Kidney (tissue), 22 donors: ENCODE measurements at places on chromosomes 13 and 19. TPM values are rescaled to one million over a fixed set of nuclear protein-coding genes. Genes with fewer than 3 reads are reported as not detected.
A peak's percentile ranks its signal among the peaks of the same experiment; 100 is the strongest.

C19orf85 gene
- not detected for total RNA-seq

HSH2D gene
- 7.7 TPM for total RNA-seq

GRCh38 chr19:56823417-56823816 is 17.1 kb downstream of the PEG3 start:
- no peak for DNase-seq
- H3K27me3 ChIP-seq = no peaks in the 10 kb centered on the region
- no peaks in the 10 kb centered on the region for H3K4me1 ChIP-seq
- H3K27ac ChIP-seq = no peak overlapping the region
- no peak overlapping the region for H3K4me3 ChIP-seq
- peaks cover 3% of the 10 kb centered on the region for H3K36me3 ChIP-seq

GRCh38 chr13:113897161-113897560 is 33.3 kb upstream of the GAS6 start:
- no peak overlapping the region for H3K27ac ChIP-seq
- peaks cover 4% of the 10 kb centered on the region for H3K4me1 ChIP-seq
- no peak overlapping the region for H3K4me3 ChIP-seq
- H3K36me3 ChIP-seq = no peaks in the 10 kb centered on the region

- no peak for DNase-seq
- H3K4me1 ChIP-seq = no peaks in the 10 kb centered on the region
- H3K27me3 ChIP-seq = no peaks in the 10 kb centered on the region
- no peak overlapping the region for H3K4me3 ChIP-seq
These were observed 792.1 kb upstream of the ARGLU1 start for GRCh38 chr13:107360010-107360409.

DNA sequence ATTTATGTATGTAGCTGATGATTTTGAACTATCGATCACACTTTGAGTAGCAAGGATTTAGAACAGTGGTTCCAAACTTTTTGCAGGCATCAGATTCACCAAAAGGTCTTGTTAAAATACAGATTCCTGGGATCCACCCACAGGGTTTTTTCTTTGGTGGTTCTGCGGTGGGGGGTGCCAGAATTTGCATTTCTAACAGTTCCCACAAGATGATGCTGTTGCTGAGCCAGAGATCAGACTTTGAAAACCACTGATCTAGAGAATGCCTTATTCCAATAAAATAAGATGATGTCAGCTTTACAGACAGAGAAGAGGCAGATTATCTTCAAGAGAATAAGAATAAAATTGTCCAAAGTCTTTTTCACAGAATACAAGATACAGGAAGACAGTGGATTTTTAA is 80.9 kb upstream of the SHISA2 start:
- no peaks in the 10 kb centered on the region for H3K36me3 ChIP-seq
- no peak for DNase-seq
- no peaks in the 10 kb centered on the region for H3K27me3 ChIP-seq
- no peaks in the 10 kb centered on the region for H3K4me1 ChIP-seq

DNA sequence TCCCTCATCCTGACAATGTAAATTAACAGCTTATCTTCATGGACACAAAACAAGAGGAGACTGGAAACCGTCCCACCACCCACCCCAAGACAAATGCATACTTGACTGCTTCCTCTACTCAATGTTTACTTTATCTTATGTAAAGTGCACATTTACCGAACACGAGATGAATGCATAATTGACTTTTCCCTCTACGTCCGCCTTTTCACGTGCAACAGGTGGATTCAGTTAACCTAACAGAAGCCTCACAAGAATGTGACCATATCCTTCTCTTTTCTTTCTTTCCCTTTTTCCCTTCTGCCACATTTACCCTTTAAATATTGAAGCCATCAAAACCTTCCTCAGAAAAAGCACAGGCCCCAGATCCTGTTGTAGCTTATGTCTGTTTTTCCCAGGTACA is 468.0 kb downstream of the UQCRFS1 start:
- H3K4me1 ChIP-seq = no peaks in the 10 kb centered on the region
- no peak overlapping the region for H3K4me3 ChIP-seq
- no peaks in the 10 kb centered on the region for H3K27me3 ChIP-seq
- no peaks in the 10 kb centered on the region for H3K36me3 ChIP-seq
- no peak overlapping the region for H3K27ac ChIP-seq

GRCh38 chr13:68050761-68051160 is 820.6 kb upstream of the PCDH9 start:
- H3K27me3 ChIP-seq = no peaks in the 10 kb centered on the region
- no peaks in the 10 kb centered on the region for H3K4me1 ChIP-seq
- DNase-seq = no peak
- no peaks in the 10 kb centered on the region for H3K36me3 ChIP-seq
- no peak overlapping the region for H3K4me3 ChIP-seq
- H3K27ac ChIP-seq = no peak overlapping the region

- H3K27ac ChIP-seq = no peak overlapping the region
- H3K36me3 ChIP-seq = no peaks in the 10 kb centered on the region
- no peaks in the 10 kb centered on the region for H3K27me3 ChIP-seq
- no peak for DNase-seq
- no peak overlapping the region for H3K4me3 ChIP-seq
These were observed 111.7 kb downstream of the GNG7 start for GRCh38 chr19:2590630-2591399.

GRCh38 chr13:74662905-74663304 is 528.7 kb upstream of the KLF12 start:
- DNase-seq = peak; percentile 32
- no peaks in the 10 kb centered on the region for H3K4me1 ChIP-seq
- no peaks in the 10 kb centered on the region for H3K27me3 ChIP-seq
- no peak overlapping the region for H3K4me3 ChIP-seq
- no peaks in the 10 kb centered on the region for H3K36me3 ChIP-seq
- no peak overlapping the region for H3K27ac ChIP-seq

- no peaks in the 10 kb centered on the region for H3K36me3 ChIP-seq
- DNase-seq = no peak
- H3K4me1 ChIP-seq = no peaks in the 10 kb centered on the region
- H3K27ac ChIP-seq = no peak overlapping the region
These were observed 189.3 kb downstream of the TM9SF2 start for GRCh38 chr13:99690426-99691174.
